Activated CD8-positive, alpha-beta memory T cell treated with anti-CD3 and anti-CD28 coated beads for 1 hour (primary cell): ENCODE measurements at places on chromosomes 7 and 10.

GRCh38 chr10:86758189-86759072 lies 2.0 kb downstream of the BMPR1A start:
- no peak for DNase-seq

- peak; percentile 45 for DNase-seq
Observed at GRCh38 chr7:149147072-149147751, at the start of gene ZNF398. ZNF398 (plus strand) TSS chr7:149147453; CDS start chr7:149147743, 290 bp downstream.

- no peak for DNase-seq
Observed at GRCh38 chr7:53984776-53985175, 557.4 kb upstream of the VSTM2A start.

- no peak for DNase-seq
Observed at GRCh38 chr7:154484943-154485342, 432.7 kb downstream of the DPP6 start.

DNA sequence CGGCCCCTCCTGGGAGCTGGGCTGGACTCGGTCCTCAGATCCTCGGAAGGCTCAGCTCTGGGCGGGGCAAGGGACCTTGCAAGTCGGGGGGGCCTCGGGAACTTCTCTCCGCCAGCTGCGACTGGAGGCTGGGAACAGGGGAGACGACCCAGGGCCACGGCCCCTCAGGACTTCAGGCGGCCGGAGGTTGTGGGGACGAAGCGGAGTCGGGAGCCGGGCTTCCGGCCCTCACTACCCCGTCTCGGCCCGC lies 2.6 kb downstream of the ADIRF start:
- no peak for DNase-seq
